ENCODE measurements at places on chromosomes 2 and 18.

GRCh38 chr2:45477546-45477945, 133.5 kb downstream of the SRBD1 start:
- no peak for DNase-seq

GRCh38 chr18:58195278-58195765, 151.3 kb downstream of the NEDD4L start:
- DNase-seq, result no peak

GRCh38 chr2:23574919-23575654, 190.1 kb downstream of the KLHL29 start:
- DNase-seq, result no peak

DNA sequence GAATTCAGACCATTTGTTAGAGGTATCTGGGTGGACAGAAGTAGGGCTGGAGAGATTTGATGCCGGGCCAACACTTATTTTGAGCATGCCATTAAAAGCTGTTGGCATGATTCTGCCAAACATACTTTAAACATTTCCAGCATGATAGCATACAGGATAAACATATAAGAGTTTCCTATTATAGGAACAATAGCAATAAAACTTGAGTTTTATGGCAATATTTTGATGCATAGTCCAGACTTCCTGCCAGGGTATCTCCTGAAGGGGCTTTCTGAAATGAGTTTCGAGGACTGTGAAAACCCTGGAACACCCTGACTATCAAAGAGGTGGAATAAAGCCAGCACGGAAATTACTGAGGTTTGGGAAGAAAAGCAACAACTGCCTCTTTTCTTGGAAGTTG, 1398.0 kb upstream of the NXPH2 start:
- no peak for DNase-seq

DNA sequence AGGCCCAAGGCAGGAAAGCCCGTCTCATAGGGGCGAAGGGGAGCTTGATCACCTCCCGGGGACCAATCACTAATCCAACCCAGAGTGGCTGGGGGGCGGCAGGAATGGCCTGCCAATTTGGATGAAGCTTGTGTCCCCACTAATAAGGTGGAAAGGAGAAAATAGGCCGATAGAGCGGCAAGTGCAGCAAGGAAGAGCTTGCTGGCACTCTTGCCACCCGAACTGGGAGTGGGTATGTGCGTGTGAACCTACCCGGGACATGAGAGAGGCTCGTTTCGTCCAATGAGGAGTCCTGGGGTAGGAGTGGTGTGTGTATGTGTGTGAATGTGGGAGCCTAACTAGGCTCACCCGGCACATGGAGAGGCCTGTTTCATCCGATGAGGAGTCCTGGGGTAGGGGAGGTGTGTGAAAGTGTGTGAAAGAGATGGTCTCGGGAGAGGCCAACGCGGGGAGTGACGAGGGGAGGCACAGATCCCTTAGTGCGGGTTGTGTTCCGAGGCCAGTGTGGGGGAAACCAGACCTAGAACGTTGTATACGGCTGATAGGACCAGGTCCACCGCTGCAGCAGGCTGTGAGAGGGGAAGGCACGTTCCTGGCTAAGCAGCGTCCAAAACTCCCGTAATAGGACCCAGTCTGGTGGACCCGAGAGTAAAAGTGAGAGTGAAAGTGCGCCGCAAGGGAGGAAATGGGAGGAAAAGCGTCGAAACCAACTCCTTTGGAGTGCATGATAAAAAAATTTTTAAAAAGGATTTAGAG, 47.1 kb upstream of the SELENOI start:
- no peak for DNase-seq

DNA sequence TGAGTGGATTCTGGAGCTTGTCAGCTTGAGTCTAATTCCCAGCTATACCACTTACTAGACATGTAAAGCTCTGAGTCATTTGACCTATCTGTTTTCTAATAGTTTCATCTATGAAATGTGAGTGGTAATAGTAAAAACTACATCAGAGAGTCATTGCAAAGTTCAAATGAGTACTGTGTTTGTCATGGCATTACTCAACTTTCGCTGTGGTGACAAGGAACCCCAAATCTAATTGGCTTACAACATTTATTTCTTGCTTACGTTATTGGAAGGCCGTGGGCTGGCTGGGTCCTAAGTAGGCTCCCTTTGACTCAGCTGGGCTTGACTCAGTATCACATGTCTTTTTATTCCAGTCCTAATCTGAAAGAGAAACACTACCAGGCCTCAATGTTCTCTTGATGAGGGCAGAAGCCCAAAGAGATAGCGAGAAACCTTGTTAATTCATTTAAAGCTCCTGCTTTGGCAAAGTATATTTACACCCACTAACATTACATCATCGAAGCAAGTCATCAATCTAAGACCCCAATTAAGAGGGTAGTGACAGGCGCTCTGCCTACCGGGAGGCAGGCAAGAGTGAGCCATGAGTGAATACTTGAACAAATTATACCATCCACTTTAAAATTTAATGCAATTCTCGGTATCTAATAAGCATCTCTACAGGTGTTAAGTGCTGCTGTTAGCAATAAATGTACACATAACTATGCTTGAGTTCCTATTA, 431.8 kb upstream of the SPHKAP start:
- no peak for DNase-seq

DNA sequence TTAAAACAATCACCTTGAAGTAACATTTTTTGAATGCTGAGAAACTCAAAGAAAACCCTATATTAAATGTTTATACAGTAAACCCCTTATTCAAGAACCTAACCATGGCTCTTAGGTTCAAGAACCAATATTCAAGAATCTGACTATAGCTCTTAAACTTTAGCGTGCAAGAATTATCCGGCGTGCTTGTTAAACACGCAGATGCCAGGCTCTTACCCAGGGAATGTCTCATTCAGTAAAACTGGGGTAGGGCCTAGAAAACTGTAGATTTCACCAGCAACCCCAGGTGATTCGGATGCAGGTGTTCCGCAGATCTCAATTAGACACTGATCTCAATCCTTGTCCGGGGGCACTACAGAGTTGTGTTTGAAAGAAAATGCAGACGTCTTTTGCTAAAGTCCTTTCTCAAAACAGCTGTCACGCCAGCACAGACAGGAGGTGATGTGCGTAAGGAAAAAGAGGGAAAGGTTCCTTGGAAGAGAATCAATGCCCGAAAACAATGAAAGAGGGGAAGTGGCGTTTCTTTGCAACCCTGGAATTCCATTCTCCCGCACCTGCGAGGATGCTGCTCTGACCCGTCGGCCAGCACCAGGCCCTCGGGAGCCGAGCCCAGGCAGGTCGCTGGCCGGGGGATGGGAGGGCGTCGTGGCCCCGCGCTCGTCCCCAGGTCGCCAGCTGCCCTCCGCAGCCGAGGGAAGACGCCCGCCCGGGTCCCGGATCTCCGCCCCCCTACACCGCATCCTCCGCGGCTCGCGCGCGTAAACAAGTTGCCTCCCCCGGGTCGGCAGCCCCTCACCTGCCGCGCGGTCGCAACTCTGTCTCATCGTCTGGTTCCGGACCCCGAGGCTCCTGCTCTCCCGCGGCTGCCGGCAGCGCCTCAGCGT, 851 bp downstream of the EIF2AK3 start:
- no peak for DNase-seq

GRCh38 chr2:152071092-152071491, 27.8 kb downstream of the CACNB4 start:
- DNase-seq, result no peak

DNA sequence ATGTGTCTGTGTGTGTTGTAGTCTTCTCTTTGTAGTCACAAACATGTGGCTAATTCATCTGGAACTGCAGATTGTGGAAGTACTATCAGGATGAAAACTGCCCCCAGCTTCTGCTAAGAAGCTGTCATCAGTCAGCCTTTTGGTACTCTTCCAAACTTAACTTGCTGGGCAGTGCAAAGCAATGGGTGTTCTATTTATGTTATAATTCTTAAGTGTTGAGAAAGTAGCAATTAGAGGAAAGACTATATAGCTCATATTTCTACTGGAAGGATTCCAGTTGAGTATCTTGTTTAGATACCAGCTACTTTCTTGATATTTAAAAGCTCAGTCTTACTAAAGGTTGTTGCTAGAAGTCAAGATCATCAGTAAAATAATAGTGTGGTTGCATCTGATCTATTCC, 52.1 kb downstream of the SLC38A11 start:
- no peak for DNase-seq

Measured in amygdala (tissue), 56 donors.